Activated CD8-positive, alpha-beta memory T cell treated with anti-CD3 and anti-CD28 coated beads, Interleukin-2, amount 50 U/mL, for 48 hours (primary cell): ENCODE measurements at places on chromosomes 12 and 14.

GRCh38 chr12:44817687-44818086 lies 58.4 kb downstream of the NELL2 start:
- no peak for DNase-seq

- no peak for DNase-seq
These were observed 197.4 kb upstream of the SLC38A2 start for GRCh38 chr12:46569826-46570439.

DNA sequence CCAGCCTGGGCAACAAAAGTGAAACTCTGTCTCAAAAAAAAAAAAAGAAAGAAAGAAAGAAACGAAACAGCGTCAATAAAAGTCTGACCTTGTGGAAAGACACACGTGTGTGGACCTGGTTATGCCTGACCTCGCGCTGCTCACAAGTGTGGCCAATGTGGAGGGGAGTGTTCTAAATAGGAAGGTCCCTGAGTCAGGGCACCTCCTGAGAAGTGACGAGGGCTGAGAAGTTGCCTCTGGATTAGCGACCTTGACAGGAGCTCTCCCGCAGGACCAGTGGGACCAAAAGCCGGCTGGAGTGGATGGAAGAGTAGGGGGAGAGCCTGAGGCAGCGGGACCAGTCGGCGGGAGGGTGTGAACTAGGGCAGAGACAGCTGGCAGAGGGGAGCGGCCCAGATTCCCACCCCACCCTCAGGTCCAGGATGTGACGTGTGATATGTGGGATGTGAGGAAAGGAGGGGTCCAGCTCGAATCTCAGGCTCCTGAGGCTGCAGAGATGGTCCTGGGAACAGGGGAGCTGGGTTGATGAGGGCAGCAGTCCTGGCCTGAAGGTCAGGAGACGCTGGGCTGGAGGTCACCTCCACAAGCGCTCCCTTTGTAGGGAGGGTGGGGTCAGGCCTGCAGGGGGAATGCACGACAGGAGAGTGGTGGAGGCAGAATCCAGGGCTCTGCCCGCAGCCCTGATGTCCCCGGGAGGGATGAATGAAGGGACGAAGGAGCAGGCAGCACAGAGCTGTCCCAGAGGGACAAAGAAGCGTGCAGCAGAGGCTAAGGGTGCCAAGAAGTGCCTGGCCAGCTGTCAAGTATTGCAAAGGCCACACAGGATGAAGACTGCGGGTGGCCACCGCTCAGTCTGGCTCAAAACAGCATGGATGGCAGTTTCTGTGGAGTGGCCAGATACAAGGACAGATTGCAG lies 24.8 kb upstream of the GPR68 start:
- DNase-seq: no peak

GRCh38 chr14:79598339-79598738 lies 613.0 kb downstream of the DIO2 start:
- DNase-seq: no peak

DNA sequence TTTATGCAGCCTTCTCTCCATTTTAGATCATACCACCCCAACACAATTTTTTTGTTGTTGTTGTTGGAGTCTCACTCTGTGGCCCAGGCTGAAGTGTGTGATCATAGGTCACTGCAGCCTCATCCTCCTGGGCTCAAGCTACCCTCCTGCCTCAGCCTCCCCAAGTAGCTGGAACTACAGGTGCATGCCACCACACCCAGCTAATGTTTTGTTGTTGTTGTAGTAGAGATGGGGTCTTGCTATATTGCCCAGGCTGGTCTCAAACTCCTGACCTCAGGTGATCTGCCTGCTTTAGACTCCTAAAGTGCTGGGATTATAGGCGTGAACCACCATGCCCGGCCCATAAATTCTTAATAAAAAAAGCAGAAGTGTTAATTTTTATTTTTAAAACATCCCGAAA lies 111.6 kb downstream of the PLXNC1 start:
- no peak for DNase-seq

GRCh38 chr12:118746960-118747359 lies 234.4 kb upstream of the SRRM4 start:
- no peak for DNase-seq
